ENCODE measurements at places on chromosomes 13 and 19.
A peak's percentile ranks its signal among the peaks of the same experiment; 100 is the strongest.

GRCh38 chr13:100581504-100581903, 7.1 kb downstream of the GGACT start:
- no peak overlapping the region for H3K27ac ChIP-seq
- DNase-seq = no peak
- no peaks in the 10 kb centered on the region for H3K36me3 ChIP-seq
- no peak overlapping the region for H3K4me3 ChIP-seq
- H3K27me3 ChIP-seq = no peaks in the 10 kb centered on the region

DNA sequence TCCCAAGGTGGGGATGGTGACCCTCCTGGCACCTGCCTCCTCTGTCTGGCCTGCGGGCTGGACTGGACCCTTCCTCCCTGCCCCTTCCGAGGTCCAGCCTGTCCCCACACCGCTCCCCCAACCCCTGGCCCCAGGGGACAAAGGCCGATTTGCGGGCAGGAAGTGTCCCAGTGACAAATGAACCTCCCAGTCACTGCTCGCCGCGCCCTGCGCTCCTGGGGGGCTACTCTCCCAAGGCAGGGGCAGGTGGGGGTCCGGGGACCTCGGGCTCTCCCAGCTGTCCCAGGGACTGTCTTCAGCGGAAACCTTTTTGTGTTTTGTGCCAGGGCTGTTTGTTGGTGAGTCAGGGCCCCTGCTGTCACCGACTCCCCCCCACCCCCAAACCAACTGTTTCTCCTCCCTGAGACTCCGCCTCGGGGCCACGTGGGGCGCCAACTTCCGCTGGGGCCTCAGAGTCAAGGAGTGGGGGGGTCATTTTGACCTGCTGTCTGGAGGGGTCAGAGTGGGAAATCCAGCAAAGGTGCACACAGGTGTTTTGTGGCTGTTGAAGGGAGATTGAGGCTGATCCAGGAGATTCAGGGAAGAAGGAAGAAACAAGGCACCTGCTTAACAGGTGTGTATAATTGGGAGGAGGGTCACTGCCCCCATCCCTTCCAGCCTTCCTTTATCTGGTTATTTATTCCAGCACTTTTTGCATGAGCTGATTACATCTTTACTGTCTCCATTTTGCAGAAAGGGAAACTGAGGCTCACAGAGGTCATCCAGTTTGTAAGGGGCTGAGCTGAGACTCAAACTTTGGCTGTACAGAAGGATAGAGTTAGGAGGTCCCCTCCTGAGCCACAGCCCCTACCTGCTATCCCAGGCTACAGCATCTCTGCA, 831 bp downstream of the PGPEP1 start:
- H3K4me1 ChIP-seq = peaks cover 11% of the 10 kb centered on the region
- H3K27ac ChIP-seq = no peak overlapping the region
- H3K36me3 ChIP-seq = no peaks in the 10 kb centered on the region
- peaks cover 2% of the 10 kb centered on the region for H3K27me3 ChIP-seq
- DNase-seq = peak; percentile 25
- peak overlapping the region; percentile 91 for H3K4me3 ChIP-seq

- no peak overlapping the region for H3K27ac ChIP-seq
- peaks cover 3% of the 10 kb centered on the region for H3K4me1 ChIP-seq
- DNase-seq = no peak
- H3K4me3 ChIP-seq = no peak overlapping the region
- peaks cover 18% of the 10 kb centered on the region for H3K36me3 ChIP-seq
- no peaks in the 10 kb centered on the region for H3K27me3 ChIP-seq
Observed at GRCh38 chr19:49887665-49888509, 8.8 kb downstream of the IL4I1 start.

GRCh38 chr13:113397608-113398425, 33.9 kb upstream of the GRTP1 start:
- DNase-seq = no peak
- no peaks in the 10 kb centered on the region for H3K27me3 ChIP-seq
- no peaks in the 10 kb centered on the region for H3K36me3 ChIP-seq
- H3K4me3 ChIP-seq = no peak overlapping the region
- no peak overlapping the region for H3K27ac ChIP-seq

DNA sequence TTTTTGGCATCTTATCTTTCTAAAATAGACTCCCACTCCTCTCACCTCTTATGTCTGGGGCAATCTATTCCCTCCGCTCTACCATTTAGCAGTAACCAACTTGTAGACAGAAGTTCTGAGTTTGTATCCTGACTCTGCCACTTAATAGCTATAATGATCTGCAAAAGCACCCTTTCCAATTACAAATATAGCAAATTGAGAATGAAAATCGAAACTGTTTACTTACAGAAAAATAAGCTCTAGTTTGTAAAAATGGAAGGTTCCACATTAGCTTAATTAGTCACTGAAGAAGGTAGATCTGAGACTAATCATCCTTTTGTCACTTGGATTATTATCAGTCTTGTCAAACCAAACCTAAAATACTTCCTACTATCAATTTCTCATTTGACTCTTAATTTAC, 409.3 kb downstream of the DIAPH3 start:
- no peak overlapping the region for H3K4me3 ChIP-seq
- H3K27ac ChIP-seq = no peak overlapping the region
- no peaks in the 10 kb centered on the region for H3K36me3 ChIP-seq
- peaks cover 11% of the 10 kb centered on the region for H3K4me1 ChIP-seq
- H3K27me3 ChIP-seq = no peaks in the 10 kb centered on the region
- DNase-seq = no peak

- no peaks in the 10 kb centered on the region for H3K4me1 ChIP-seq
- no peak overlapping the region for H3K4me3 ChIP-seq
- H3K36me3 ChIP-seq = no peaks in the 10 kb centered on the region
- no peak for DNase-seq
- H3K27me3 ChIP-seq = no peaks in the 10 kb centered on the region
Observed at GRCh38 chr13:81602241-81602640, 1261.3 kb upstream of the SPRY2 start.

- H3K4me3 ChIP-seq = no peak overlapping the region
- H3K4me1 ChIP-seq = peaks cover 6% of the 10 kb centered on the region
- DNase-seq = peak; percentile 70
- no peaks in the 10 kb centered on the region for H3K27me3 ChIP-seq
Observed at GRCh38 chr13:98839856-98840769, 87.6 kb upstream of the SLC15A1 start.

- peaks cover 46% of the 10 kb centered on the region for H3K27me3 ChIP-seq
- DNase-seq = peak; percentile 34
- no peaks in the 10 kb centered on the region for H3K36me3 ChIP-seq
- H3K4me1 ChIP-seq = peaks cover 9% of the 10 kb centered on the region
- H3K27ac ChIP-seq = no peak overlapping the region
- peak overlapping the region; percentile 40 for H3K4me3 ChIP-seq
Observed at GRCh38 chr19:33302974-33303790, 848 bp upstream of the CEBPA start.

DNA sequence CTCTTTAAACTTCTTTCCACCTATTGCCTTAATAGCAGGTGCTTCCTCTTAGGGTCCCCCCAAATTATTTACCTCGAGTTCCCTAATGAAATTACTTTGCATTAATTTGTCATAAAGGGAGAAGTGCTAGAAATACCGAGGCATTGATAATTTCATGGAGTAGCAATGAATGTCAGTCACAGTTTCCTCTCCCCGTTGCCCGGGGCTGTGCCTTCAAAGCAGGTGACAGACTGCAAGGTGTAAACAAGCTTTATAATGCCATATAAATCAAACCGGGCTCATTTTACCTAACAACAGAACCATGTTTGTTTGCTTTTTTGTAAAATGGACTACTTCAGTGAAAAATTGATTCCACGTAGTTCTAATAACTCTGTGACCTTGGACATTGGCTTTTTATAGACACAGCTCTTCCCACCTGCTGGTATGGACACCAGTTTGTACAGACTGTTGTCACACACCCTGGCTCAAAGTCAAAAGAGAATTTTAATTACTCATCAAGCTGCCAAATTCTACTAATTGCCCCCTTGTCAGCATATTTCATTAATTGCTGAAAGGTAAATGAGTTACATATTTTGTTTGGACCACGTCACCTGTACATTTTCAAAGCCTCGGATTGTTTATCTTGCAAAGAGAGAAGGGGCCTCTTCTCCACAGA, 171.1 kb downstream of the STK24 start:
- no peaks in the 10 kb centered on the region for H3K27me3 ChIP-seq
- H3K4me3 ChIP-seq = no peak overlapping the region
- no peak overlapping the region for H3K27ac ChIP-seq
- no peak for DNase-seq

GRCh38 chr19:38944981-38945506, 14.3 kb downstream of the MRPS12 start:
- peaks cover 4% of the 10 kb centered on the region for H3K4me1 ChIP-seq
- no peak for DNase-seq
- no peak overlapping the region for H3K27ac ChIP-seq
- peaks cover 2% of the 10 kb centered on the region for H3K36me3 ChIP-seq
- H3K27me3 ChIP-seq = no peaks in the 10 kb centered on the region
- H3K4me3 ChIP-seq = no peak overlapping the region

GRCh38 chr19:35168196-35168595, 13.7 kb downstream of the FXYD5 start:
- no peak for DNase-seq
- no peaks in the 10 kb centered on the region for H3K27me3 ChIP-seq
- H3K4me3 ChIP-seq = no peak overlapping the region

DNA sequence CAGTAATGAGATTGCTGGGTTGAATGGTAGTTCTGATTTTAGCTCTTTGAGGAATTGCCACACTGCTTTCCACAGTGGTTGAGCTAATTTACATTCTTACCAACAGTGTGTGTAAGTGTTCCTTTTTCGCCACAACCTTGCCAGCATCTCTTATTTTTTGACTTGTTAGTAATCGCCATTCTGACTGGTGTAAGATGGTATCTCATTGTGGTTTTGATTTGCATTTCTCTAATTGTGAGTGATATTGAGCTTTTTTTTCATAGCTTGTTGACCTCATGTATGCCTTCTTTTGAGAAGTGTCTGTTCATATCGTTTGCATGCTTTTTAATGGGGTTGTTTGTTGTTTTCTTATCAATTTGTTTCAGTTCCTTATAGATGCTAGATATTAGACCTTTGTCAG, 245.0 kb downstream of the MTUS2 start:
- DNase-seq = no peak
- H3K36me3 ChIP-seq = no peaks in the 10 kb centered on the region
- no peaks in the 10 kb centered on the region for H3K27me3 ChIP-seq

Measured in endothelial cell of umbilical vein (primary cell).